ENCODE measurements at places on chromosomes 16 and 17.
A peak's percentile ranks its signal among the peaks of the same experiment; 100 is the strongest.

GRCh38 chr17:18332909-18333489 is 17.9 kb downstream of the SMCR8 start:
- DNase-seq: no peak

GRCh38 chr17:6041246-6041645 is 28.9 kb upstream of the WSCD1 start:
- no peak for DNase-seq

GRCh38 chr16:28326881-28327610 is 34.7 kb downstream of the SBK1 start:
- DNase-seq: peak; percentile 66

DNA sequence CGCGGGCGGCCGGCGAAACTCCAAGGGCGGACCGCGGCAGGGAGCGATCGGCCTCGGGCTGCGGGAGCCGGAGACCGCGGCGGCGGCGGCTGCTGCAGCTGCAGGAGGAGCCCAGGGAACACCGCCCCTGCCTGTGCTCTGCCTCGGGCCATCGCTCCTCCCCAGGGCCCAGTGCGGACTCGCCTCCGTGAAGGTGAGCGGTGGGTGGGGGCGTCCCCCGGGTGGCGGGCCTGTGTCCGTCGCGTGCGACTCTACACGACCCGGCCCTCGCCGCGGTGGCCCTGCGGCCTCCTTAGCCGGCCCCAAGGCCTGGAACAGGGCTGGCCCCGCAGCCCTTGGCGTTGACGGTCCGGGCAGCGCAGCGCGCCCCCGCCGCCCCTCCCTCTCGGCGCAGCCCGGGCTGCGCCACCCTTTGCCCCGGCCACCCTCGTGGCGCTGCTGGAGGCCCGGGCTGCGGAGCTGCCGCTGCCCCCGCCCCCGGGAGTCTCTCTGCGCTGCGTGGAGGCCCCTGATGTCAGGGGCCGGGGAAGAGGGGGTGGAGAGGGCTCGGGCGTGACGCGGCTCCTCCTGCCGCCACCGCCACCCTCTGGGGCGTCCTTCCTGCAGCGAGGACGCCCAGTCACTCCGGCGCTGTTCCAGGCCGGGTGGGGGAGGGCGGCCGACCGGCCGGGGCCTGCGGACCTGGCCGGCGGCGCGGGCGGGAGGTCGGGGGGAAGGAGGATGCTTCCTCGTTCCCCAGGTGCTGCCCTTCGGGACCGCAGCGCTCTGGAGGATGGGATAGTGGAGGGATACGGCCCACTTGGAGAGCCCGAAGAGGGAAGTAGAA is 485 bp downstream of the DYNLL2 start:
- DNase-seq: peak; percentile 65

GRCh38 chr17:45135978-45136791 is 698 bp downstream of the ACBD4 start:
- DNase-seq: no peak

- DNase-seq: no peak
These were observed 218.6 kb upstream of the CDH8 start for GRCh38 chr16:62254847-62255246.

Data from stimulated activated CD4-positive, alpha-beta T cell treated with anti-CD3 and anti-CD28 coated beads, Interleukin-12 subunit alpha, Interleukin-12 subunit beta, amount 100 ng/mL, for 4 hours (primary cell).